ENCODE measurements at places on chromosomes 4 and X.

DNA sequence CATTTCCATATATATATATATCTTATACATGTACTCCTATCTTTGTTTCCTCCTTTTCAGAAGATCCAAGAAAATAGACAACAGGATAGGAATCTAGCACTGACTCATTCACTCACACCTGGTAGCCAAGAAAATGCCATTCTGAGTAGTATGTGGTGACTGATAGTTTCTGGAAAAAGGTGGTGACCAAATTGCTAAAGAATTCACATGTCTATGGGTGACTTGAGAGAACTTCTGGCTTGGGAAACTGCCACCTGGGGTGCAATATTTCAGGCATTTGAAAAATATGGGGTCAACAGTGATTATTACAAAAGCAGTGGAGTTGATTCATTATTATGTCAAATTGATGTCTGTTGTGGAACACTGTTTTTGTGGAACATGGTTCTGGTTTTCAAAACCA is 605.1 kb downstream of the PCDH18 start:
- no peak for DNase-seq

- DNase-seq, result no peak
Observed at GRCh38 chrX:82208975-82209374, 1007.1 kb downstream of the SH3BGRL start.

DNA sequence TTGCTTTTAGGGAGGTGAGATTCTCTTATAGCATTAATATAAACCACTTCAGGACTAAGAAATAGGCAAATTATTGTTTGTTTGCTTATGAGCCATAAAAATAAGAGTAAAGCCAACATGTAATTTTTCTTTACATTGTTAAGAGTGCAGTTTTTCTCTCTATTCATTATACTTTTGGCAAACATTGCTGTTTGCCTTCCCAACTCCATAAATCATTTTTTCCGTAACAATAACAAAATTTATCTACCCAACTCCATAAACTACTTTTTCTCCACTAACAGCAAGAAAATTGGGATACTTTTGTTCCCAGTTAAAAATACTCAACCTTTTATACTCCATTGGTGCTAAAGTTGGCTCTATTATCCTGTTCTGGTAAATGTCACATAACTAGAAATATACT is 229.7 kb upstream of the GPRIN3 start:
- DNase-seq, result no peak

DNA sequence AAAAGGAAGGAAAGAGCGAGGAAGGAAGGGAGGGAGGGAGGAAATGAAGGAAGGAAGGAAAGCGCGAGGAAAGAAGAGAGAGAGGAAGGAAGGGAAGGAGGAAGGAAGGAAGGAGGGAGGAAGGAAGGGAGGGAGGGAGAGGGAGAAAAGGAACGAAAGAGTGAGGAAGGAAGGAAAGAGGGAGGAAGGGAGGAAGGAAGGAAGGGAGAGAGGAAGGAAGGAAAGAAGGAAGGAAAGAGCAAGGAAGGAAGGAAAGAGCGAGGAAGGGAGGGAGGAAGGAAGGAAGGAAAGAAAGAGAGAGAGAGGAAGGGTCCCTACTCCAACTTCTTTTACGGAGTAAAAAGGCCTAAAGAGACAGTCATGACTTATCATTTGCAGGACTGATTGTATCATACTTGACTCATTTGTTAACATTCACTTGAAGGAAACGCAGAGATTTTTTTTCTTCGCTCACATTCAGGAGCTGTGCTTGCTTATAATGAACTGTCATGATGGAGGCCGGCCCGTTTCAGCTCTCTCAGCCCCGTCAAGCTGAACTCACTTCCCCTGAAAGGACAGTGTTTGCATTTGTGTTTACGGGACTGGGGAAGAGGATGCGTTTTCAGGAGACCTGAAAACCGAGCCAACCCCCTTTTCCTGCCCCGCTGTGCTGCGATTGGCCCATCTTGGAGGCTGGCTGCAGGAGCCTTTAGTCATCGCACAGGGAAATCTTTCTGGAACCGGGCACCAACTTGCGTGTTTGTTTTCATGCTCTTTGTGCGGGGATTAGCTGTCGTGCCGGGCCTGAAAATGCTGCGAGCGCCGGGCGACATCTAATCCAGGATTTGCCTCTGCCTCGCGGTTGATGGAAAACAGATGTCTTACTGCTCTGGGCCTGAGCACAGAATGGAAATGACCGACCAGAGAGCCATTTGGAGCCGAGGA is 17.8 kb downstream of the TRIM2 start:
- peak; percentile 4 for DNase-seq

GRCh38 chr4:23860919-23861318 is 28.9 kb downstream of the PPARGC1A start:
- DNase-seq, result no peak

GRCh38 chr4:108833046-108833445 is 70.2 kb upstream of the ETNPPL start:
- no peak for DNase-seq

Measured in effector memory CD8-positive, alpha-beta T cell (primary cell).